ENCODE measurements at places on chromosomes 16 and 17.

- DNase-seq = no peak
Measured at GRCh38 chr17:44906010-44906646, 6.9 kb upstream of the EFTUD2 start.

- no peak for DNase-seq
Measured at GRCh38 chr17:76720941-76721340, 5.5 kb downstream of the JMJD6 start.

DNA sequence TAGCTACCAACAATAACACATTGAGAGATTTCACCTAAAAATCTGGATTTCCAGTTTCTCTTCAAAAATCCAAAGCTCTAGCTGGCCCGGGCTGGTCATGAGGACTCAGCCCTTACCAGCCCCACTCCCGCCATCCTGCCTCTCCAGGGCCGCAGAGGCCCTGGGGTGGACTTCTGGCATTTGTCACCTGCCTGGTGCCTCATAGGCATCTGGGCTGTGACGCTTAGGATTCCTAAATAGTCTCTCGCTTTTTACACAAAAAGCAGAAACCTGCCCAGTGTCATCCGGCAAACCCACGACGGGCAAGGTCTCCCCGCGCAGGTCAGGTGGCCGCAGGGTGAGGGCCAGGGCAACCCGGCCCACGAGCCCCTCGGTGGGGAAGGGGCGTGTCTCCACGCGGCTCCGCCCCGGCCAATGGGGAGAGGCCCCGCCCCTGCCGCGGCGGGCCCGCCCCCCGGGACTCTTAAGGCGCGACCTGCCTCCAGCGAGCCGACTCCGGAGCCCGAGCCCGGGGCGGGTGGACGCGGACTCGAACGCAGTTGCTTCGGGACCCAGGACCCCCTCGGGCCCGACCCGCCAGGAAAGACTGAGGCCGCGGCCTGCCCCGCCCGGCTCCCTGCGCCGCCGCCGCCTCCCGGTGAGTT is at the start of gene VASN:
Gene VASN, plus strand, starts transcription at position 492 of the 644 bp plus-strand sequence. CDS start 9,030 bp downstream, outside the sequence.
- no peak for DNase-seq

DNA sequence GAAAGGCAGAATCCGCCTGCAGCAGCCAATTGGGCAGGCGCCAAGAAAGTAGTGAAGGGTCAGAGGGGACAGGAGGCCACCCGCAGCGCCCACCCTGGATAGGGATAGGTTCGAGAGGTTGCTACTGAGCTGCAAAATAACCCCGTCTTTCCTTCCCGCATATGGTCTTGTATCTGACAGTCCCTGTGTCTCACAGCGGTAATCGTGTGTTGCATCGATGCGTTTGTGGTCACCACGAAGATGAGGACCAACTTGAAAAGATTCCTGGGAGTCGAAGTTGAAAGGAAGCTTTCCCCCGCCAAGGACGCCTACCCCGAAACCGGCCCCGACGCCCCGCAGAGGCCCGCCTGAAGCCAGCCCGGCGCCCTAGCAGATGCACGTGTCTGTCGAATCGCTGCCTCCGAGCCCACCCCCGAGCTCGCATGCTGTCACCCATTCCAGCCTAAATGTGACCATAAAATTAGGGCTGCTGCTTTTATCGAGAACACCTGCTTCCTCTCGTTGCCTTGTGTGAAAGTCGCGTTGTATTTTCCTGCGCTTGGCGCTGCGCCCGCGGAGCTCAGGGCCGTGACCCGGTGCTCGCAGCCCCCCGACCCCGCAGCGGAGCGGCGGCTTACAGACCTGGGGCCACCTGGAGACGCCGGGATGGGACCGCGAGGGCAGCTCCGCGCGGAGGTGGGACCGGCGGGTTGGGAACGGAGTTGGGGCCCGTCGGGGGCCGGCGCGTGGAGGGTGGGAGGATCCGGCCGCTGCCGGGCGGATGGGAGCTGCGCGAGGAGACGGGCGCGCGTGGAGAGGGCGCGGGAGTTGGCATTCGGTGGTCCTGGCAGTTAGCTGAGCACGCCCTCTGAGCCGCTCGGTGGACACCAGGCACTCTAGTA is at the start of gene CMTM2:
Gene CMTM2, plus strand, starts transcription at position 813 of the 881 bp plus-strand sequence. CDS start 145 bp downstream, outside the sequence.
- DNase-seq = no peak

DNA sequence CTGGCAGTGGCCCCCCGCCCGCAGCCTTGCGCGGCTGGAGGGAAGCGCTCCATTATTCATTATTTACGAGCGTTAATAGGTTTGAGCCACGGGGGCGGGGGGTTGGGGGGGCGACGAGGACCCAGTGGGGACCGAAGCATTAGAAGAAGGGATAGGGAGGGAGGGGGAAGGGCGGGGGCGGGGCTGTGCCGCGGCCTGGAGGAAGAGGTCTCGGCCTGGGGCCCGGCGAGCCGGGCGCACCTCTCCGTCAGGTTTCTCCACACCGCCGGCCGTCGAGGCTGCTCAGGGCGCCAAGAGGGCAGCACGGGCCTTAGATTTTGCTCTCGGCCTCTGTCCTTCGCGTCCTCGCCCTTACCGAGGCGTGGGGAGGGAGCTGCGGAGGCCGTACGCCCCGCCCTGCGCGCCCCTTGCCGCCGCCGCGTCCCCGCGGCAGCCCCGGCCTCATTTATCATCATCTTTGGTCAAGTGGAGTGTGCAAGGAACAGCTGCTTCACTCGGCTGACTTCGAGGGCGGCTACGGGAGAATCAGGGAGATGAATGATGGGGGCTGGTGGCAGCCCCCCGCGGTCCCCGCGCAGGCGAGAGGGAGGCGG is 54.2 kb downstream of the SREBF1 start:
- DNase-seq = no peak

GRCh38 chr16:89026121-89026612 is 49.2 kb upstream of the CBFA2T3 start:
- DNase-seq = peak; percentile 5

GRCh38 chr17:7858522-7858810 is 663 bp downstream of the CYB5D1 start:
- no peak for DNase-seq

DNA sequence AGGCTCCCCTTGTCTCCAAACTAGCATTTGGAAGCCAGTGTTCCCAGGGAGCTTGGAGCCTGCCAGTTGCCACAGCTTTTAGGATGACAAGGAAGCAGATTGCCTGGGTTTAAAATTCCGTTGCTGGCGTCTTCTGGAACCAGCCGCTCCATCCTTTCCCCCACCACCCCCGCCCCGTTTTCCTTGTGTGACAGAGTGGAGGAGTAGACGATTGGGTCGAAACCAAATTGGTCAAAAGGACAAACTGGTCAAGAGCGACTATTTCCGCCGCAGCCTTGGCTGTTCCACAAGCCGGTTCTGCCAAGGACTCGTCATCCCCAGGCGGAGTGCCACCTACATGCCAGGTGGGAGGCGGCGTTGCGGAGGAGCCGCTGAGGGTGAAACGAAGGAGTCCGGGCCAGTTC is 91.1 kb downstream of the RPA1 start:
- DNase-seq = no peak

DNA sequence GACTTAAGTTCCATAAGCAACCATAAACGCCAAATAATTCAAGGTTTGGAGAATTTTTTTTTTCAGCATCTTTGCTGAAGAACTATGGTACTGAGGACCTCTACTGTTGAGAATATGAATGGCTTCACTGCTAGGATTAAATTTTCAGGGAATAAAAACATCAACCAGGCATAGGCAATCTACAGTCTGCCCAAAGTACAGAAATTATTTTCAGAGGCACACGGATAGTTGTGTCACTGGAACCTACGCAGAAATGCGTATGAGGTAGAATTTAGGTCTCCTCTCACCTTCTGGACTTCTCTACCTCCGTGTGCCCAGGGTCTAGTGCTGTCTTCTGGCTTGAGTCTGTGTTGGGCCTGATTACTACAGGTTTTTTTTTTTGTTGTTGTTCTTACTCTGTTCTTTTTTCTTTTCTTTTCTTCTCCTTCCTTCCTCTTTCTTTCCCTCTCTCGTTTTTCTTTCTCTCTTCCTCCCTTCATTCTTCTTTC is 39.7 kb downstream of the NACA2 start:
- DNase-seq = peak; percentile 7

GRCh38 chr17:80422276-80422675 is 7.3 kb downstream of the ENDOV start:
- DNase-seq = no peak

GRCh38 chr17:50018909-50019308 is 23.9 kb upstream of the DLX3 start:
- DNase-seq = no peak

DNA sequence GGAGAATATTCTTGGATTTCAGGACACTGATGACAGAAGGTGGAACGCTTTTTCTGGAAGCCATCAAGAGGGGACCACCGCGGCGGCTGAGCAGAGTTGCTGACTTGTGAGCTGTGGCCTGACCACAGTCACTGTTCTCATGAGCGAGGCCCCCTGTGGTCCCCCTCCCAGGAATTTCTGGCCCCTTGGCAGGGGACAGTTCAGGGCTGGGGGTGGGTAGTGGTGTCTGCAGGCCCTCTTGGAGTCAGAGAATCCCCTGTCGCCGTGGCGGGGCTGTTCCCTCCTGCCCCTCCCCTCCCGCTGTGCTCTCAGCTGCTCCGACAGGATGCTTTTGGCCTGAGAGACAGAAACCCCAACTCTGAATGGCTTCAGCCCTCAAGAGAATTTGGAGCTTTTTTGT is 292.0 kb downstream of the SEC14L1 start:
- DNase-seq = no peak

GRCh38 chr16:85174871-85175723 is 62.8 kb upstream of the CIBAR2 start:
- DNase-seq = no peak

DNA sequence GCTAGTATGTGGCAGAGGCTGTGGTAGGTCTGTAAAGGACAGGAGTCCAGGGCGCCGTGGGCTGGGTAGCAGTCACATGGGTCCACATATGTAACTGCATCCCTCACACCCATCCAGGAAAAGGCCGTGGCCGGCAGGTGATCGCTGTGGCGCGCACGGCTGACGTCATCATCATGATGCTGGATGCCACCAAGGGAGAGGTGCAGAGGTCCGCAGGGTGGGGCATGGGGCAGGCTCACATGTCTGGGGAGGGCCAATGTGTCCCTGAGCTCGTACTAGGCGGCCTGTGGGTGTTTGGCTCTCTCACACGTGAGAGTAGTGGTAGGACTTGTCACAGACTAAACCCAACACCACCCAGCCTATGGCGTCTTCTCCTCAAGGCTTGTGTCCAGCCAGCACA is 9.0 kb upstream of the MYO15A start:
- no peak for DNase-seq

- no peak for DNase-seq
Measured at GRCh38 chr17:73580073-73580710, 64.1 kb downstream of the SDK2 start.
